NCI-H1092 (cell line): ENCODE measurements at places on chromosomes 1 and 21.

DNA sequence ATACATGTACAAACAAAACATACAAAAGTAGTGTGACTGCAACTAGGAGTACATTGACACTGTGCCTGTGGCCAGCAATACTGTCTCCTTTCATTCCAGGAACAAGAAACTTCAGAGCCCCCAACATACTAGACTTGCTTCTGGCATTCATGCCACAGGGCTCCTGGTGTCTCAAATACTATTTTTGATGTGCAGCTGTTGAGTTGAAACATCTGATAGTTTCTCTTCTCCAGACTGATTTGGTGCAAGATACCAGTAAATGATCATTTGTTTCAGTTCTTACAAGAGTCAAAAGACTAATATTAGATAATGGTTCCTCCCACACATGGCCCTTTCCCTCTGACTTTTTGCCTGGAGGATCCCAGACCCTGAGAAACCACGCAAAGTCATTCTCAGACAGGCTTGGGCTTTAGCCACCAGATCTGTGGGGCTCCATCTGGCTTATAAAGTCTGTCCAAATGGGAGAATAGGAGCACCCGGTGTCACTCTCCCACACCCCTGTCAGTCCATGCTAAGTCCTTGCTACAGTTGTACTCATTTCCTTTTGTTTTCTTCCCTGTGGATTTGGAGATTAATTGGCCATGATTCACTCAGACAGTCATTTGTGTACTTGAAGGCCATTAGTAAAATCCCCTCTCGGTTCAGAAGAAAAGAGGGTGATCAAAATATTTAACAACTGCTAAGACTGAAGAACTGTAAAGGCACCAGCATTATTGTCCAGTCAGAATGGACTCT is 163.5 kb upstream of the RUNX1 start:
- no peak for DNase-seq

GRCh38 chr1:1620433-1621139 is 5.3 kb downstream of the MIB2 start:
- DNase-seq, result no peak

DNA sequence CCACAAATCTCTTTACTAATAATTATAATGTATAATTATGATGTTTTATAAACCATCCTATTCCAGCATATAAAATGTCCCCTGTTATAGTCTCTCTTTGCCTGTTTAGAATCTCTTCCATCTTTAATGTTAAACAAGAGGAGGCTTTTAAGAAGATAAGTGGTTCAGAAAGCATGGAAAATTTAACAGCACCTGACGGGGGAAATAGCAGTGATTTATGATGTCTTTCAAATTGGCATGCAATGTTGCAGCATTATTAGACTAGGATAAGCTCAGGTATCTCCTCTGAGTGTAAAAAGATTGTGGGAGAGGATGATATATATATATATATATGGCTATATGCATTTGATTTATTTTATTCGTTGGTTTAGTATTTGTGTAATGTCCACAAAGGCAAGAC is 24.4 kb downstream of the GIPC2 start:
- DNase-seq, result no peak

DNA sequence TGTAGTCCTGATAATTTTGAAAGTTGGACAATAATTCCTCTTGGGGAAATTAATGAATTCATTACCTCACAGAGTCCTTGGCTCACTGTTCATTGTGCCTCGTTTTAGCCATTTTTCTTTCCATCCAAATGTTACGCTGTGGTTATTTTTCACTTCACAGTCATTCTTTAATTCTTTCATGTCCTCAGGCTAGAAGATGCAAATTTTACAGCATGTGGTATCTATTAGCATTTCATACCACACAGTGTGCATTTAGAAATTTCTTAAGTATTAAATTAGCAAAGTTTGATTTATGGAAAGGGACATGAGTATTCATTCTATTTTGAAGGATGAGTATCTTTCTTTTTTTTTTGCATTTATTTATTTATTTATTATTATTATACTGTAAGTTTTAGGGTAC is 18.4 kb downstream of the OR2L3 start:
- no peak for DNase-seq

DNA sequence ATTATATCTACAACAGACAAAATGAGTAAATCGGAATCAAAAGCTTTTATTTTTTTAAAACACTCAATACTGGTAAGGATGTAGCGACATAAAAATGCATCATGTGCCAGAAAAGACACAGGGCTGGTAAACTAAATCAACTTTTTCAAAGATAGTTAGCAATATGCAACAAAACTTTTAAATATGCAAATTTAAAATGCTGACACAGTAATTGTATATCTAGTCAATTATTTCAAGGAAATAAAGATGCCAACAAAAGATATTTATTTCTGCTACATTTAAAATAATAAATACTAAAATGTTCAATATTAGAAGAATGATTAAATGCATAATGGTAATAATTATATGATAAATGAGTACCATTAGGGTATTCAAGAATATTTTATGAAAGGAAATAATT is 295.1 kb downstream of the SMYD3 start:
- no peak for DNase-seq

DNA sequence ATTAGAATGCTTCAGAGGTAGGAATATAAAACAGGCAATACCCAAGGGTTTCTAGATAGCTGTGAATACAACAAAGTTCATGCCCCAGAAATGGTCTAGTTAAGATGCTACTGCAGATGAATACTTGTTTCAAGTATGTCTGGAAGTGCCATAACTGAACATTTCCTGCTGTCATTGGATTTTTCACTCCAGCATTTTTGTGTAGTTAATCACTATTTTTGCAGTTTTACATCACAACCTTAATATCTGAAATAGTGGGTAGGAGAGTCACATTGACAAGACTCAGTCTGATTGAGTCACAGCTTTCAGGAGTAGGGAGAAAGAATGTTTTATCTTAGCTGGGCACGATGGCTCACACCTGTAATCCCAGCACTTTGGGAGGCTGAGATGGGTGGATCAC is 126.4 kb upstream of the C1orf21 start:
- DNase-seq, result no peak

GRCh38 chr21:29462479-29462878 is 163.8 kb downstream of the BACH1 start:
- no peak for DNase-seq

DNA sequence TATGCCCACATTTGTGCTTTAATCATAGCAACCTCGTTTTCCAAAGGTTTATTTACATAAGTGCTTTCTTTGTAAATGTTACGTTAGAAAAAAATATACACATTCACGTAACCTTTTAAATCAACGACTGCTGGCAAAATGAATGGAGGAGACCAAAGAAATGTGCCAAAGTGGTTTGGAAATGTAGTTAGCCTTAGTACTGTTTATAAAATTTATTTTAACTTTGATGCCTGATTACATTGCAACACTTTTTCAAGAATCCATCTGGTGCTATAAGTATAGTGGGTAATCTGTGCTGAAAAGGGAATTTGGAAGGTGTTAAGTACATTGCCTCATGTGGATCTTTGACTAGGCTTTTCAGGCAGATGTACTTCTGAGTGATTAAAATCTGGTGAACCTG is 108.9 kb downstream of the IFI44 start:
- DNase-seq, result no peak

GRCh38 chr21:45299864-45300785 is 12.4 kb upstream of the POFUT2 start:
- no peak for DNase-seq

DNA sequence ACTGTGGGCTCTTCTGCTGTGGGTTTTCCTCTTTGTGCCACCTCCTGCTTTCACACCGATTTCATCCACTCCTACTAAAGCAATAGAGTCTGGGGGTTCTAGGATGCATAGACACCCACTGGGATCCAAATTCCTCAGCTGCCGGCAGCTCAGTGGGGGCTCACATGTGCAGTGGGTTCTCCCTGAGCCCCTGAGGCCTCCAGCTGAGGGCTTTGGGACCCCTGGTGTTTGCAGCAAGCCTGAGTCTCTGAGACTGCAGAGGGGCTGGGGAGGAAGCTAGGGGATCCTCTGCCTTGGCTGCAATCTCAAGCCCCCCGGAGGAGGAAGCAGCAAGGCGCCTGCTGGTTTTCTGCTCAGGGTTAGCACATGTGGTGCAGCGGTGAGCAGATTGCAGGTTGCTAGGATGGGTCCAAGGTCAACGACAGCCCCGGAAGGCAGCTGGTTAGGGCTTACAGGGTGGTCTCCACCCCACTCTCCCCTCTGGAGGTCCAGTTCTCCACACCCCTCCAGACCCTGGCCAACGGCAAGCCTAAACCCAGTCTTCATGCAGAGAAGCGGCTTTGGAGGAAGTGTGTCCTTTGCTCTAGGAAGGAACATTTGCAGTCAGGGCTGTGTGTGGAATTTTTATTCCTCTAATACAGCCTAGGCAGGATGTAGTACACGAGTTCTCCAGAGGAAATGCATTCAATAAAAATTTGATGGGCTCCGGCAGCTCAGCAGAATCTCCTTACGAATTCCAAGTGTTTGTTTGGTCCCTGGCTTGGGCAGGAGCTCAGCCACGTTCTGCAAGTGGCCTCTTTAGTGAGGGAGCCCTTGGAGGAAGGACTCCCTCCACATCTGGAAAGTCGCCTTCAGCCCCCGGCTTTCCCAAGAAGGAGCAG is 269.1 kb upstream of the VAMP3 start:
- no peak for DNase-seq

- no peak for DNase-seq
Measured at GRCh38 chr1:218049641-218050040, 235.5 kb upstream of the RRP15 start.

DNA sequence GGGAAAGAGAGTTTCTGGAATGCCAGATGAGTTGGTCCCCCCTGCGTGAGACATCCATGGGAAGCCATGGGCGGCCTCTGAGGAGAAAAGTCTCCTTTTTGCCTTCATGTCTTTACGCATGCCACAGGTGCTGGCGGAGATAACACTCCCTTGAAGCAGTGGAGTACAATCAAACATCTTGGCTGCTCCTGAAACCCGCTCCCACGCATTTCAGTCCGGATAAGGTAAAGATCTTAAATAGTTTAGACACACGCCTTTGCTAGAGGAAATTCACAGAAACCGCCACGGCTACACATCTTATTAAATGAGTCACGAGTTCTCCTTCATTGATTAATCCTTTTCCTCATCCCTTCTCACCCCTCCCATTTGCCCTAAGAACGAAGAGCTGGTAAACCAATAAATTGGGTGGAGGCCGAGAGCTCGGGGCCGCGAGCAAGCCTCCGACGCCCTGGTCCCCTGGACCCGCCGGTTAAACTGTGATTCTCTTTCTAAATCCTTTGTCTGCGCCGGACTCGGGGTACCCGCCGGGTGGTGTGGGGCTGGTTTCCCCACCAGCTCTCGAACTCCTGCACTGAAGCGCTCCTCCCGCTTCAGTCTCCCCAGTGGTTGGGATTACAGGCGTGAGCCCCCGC is 6.6 kb upstream of the ZNF669 start:
- no peak for DNase-seq

DNA sequence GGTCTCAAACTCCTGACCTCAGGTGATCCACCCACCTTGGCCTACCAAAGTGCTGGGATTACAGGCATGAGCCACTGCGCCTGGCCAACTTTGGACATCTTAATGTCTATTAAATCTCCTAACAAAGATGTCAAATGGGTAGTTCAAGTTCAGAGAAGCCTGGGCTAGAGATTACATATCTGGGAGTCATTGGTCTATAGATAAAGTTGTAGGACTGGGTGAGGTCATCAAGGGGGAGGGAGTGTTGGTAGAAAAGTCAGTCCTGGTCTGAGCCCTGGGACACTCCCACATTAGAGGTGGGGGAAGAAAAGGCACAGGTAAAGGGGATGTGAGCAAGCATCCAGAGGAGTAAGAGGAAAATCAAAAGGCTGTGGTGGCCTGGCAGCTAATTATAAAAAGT is 6.6 kb downstream of the UBIAD1 start:
- no peak for DNase-seq
